ENCODE measurements at places on chromosomes 13 and 19.

- DNase-seq: no peak
Measured at GRCh38 chr19:28486926-28487325, 726.0 kb downstream of the UQCRFS1 start.

GRCh38 chr13:37766502-37766901 is 103.1 kb downstream of the TRPC4 start:
- DNase-seq: no peak

- DNase-seq: no peak
Measured at GRCh38 chr13:97851269-97851668, 102.2 kb upstream of the IPO5 start.

DNA sequence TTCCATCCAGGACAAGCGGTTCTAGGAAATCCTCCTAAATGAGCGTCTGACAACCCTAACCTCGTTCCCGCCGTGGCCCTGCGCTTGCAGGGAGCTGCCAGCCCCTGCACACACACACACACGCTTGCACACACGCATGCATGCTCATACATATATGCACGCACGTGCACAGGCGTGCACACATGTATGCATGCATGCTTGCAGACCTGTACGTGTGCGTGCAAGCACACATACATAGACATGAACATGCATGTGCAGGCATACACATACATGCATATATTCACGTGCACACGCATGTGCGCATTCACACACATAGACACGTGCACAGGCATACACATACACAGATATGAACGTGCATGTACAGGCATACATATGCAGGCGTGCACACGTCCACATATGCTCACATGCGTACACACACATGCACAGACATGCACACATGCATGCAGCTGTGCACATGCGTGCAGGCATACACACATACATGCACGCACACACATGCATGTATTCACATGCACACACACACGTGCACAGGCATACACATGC is 35.6 kb downstream of the SMIM24 start:
- no peak for DNase-seq

DNA sequence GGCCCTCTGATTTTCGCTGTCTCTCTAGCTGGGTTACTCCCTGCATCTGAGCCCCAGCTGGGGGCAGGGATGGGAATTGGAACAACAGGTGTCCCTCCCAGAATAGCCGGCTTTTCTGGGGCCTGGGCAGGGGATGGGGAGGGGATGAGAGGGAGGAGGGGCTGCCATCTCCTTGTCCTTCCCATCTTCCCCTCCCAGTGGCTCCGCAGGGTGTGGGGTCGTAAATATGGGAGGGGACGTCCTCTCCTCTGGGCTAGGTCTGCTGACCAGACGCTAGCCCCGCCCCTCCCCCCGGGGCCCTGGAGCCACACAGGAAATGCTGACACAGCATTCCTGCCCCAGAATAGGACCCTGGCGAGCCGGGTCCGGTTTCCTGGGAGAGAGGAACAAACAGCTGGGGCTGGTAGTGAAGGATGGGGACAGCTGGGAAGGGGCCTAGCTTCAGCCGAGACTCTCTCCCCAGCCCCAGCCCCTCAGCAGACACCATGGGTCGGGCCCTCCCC is 1.1 kb downstream of the RYR1 start:
- no peak for DNase-seq

DNA sequence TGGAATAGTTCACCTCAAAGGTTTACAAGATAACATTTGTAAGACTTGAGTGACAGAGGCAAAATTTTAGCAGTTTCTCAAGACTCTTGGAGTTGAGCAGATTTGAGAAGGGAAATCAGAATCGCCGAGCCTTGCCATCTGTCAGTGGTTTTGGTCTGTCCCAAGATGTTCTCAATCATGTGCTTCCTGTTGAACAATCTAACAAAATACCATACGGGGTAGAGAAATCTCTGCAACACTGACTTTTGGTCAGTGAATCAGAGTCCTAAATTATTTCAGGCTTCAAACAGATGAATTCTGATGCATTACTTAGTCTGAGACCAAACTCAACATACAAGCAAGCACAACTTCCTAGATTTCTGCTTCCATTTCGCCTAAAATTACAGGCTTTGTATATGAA is 3.8 kb downstream of the KCTD12 start:
- DNase-seq: no peak

- DNase-seq: no peak
Measured at GRCh38 chr13:38866649-38867048, 124.0 kb downstream of the STOML3 start.

DNA sequence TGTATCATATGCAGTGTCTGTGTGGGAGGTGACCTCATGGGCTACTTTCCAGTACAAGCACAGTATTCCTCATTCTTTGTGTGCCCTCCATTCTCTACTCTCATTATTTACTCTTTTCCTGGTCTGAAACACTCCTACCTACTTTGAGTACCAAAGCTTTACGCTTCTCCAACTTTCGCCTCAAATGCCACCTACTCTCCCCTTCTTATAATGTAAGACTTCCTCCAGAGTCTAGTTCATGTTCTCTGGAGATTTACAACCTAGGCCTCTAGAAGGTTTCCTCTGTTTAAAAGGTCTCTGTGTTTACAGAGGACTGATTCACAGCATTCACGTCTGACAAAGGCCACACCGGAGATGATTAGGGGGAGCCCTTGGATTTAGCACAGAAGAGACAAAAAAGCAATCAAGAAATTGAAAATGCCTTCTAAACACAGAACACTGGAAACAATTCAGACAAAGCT is 302.0 kb downstream of the KLF12 start:
- DNase-seq: no peak

DNA sequence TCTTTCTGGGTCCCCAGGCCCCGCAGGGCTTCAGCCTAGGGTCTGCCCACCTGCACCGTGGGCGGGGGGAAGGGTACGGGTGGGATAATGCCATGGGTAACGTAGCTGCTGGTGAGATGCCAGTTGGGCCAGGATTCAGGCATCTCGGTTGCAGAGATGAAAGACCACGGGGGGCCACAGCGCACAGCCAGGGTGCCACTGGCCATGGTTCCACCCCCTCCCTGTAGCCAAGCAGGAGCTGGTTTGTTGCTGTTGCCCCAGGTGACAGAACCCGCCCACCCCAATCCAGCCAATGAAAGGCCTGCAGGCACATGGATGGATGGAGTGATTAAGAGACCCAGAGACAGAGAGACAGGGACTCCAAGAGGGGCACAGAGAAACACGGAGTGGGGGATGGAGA is 1.0 kb upstream of the CGB7 start:
- no peak for DNase-seq

DNA sequence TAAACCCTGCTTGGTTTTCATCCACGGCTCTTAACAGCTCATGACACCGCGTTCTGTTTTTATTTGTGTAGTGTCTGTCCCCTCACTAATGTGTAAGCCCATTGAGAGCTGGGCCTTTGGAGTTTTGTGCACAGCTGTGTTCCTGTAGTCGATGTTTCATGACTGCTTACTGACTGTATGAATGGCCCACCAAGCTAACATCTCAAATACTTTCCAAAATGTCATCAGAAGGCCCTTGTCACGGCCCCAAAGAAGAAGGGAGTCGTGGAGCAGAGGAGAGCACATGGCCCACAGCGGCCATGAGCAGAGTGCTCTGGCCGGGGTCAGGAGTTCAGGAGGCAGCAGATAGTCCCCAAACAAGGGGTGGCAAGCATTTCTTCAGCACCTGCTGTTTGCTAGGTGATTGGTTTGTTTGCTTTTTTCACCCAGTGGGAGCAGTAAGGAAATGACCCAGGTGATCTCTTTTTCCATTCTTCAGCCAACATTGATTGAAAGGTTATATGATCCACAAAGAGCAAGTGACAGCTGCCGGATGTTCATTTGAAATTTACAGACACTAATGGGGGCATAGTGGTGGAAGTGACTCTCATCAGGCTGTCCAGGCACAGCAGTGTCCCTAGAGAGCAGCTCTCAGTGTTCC is 315.2 kb downstream of the ATP8A2 start:
- no peak for DNase-seq

GRCh38 chr19:17275441-17276175 is 6.1 kb upstream of the ANKLE1 start:
- no peak for DNase-seq

DNA sequence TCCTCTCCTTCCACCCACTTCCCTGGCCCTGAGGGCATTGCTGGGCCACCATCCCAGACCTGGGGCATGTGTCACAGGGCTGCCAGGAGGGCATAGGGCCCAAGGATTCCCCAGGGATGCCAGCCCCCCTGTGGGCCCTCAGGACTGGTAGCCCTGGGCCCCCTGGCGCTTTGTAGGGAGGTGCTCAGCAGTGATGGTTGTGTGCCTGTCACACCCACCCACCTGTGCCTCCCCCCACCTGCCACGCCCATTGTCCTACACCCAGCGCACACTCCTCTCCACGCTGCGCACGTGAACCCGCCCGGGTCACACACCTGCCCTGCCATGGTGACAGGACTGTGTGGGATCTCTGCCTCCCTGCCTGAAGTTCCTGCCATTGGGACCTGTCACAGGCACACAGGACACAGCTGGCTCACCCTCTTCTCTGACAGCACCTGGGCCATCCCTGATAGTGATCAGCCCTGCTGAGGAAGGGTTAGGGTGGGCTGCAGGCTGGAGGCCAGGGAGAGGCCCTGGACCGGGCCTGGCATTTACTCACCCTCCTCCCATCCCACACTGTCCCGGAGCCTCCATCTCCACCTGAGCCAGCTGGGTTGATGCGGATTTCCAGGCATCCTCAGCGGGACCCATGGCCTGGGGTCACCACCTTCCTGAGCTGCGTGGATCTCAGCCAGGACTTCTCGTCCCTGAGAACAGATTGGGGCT is 23.9 kb downstream of the WTIP start:
- no peak for DNase-seq

DNA sequence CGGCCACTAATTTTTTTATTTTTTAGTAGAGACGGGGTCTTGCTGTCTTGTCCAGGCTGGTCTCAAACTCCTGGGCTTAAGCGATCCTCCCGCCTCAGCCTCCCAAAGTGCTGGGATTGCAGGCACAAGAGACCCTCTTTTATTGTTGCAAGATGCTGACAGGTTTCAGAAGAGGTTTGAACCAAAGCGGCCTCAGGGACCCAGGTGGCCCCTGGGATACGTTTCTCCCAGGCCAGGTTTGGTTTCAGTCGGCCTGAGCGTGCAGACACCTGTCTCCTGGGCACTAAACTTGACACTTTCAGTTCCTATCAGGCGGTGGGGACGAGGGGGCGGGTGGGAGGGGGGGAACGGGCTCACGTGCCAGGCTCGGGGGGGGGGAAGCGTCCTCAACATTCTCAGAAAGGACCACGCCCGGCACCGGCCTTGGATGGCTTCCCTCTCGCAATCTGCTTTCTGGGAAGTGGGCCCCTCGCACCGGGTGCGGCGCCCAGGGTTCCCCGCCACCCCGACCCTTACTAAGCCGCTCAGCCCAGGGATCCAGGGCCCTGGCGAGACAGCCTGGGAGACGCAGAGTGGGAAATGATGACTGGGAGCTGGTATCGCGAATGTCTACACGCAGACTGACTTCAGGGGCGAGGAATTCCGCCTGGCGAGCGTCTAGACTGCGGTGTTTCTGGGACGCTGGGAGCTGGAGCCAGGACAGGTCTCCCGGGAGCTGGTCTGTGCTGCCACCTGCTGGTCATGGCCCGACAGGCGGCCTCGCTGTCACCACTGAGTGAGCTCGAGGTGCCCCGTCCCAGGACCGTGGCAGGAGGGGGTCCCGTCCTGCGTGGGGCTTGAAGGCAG is 91.6 kb downstream of the GNG7 start:
- DNase-seq: peak; percentile 72

GRCh38 chr13:51036418-51036817 is 74.7 kb downstream of the C13orf42 start:
- DNase-seq: no peak

DNA sequence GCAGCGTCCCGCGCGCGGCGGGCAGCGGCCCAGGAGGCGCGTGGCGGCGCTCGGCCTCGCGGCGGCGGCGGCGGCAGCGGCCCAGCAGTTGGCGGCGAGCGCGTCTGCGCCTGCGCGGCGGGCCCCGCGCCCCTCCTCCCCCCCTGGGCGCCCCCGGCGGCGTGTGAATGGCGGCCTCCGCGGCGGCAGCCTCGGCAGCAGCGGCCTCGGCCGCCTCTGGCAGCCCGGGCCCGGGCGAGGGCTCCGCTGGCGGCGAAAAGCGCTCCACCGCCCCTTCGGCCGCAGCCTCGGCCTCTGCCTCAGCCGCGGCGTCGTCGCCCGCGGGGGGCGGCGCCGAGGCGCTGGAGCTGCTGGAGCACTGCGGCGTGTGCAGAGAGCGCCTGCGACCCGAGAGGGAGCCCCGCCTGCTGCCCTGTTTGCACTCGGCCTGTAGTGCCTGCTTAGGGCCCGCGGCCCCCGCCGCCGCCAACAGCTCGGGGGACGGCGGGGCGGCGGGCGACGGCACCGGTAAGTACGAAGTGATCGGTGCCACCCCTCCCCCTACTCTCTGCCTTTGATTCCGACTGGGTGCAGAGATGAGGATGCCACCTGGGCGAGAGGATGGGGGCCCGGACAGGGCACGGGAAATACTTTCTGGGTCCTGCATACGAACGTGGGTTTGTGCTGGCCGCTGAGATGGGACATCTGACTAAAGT is 874 bp downstream of the TRIM28 start:
- no peak for DNase-seq

- no peak for DNase-seq
Measured at GRCh38 chr13:21567714-21568113, 36.3 kb downstream of the MICU2 start.

DNA sequence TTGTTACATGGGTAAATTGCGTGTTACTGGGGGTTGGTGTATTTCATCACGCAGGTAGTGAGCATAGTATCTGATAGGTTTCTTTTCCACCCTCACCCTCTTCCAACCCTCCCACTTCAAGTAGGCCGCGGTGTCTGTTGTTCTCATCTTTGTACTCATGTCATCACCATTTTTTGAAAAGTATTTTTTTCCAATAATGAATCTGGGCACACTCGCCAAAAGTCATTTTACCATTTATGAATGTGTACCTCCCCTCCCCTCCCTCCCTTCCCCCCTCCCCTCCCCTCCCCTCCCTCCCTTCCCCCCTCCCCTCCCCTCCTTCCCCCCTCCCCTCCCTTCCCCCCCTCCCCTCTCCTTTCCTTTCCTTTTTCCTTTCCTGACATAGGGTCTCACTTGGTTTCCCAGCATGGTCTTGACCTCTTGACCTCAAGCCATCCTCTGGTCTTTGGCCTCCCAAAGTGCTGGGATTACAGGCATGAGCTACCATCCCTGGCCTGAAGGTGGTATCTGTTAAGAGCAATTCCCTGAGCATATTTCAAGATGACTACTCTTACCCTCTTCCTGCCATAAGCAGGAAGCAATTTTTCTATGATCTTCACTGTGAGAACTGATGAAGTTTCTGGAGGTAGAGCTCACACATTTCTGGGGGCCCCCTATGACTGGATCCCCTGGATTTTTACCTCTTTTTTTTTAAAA is 15.7 kb downstream of the ZNF627 start:
- no peak for DNase-seq

- no peak for DNase-seq
Measured at GRCh38 chr13:113953561-113953960, 20.3 kb downstream of the C13orf46 start.

All from nucleus accumbens (tissue), 56 donors.